ENCODE measurements at places on chromosomes 13 and 19.

- DNase-seq = no peak
These were observed 5.2 kb downstream of the TRIP10 start for GRCh38 chr19:6744381-6745301.

DNA sequence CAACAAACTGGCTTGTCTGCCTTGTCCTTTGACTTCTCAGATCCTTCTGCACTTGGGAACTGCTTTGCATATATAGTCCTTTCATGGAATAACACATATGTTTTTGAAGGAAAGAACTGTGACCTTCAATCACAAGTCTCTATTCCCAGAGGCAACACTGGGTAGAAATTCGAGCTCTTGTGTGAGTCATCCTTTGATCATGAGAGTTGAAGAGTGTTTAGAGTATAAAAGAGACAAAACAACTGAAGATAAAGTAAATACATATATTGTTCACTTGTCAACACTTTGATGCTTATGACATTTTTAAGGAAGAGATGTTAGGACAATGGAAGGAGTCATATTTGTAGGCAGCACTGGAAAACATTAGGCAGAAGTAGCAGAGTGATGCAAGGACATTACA is 5.2 kb upstream of the OR7A5 start:
- no peak for DNase-seq

- no peak for DNase-seq
These were observed 390.5 kb downstream of the ZNF536 start for GRCh38 chr19:30762651-30763050.

DNA sequence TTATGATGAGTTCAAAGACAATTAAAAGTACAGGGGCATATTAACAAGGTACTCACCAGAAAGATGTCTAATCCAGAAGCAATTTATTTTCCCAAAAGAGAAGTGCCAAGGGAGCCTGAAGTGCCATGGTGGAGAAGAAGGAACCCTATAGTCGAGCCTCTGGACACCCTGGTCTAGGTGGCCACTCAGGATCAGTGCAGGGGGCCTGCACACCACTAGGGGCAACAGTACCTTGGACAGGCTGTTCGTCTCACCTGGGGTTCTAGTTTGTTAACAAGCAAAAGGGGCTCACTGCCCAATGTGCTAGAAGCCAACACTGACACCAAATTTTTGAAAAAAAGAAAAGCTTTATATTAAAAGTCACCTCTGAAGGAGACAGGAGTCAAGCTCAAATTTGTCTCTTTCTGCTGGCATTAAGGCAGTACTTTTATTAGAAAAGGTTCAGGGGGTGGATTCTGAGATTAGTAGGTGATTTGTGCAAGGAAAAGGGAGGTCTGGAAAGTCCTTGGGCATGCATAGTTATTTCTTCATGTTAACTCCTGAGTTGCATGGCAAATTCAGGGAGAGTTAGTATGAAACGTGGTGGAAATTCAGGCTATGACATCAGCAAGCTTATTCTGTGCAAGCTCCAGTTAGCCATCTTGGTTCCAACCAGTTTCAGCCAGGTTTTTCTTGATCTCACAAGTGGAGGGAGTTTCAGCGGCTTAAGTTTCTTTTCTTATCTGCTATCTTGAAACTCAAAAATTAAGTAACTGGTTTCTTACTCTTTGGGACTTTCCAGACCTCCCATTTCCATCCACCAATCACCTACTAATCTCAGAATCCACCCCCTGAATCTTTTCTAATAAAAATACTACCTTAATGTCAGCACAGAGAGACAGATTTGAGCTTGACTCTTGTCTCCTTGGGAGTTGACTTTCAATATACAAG is 884 bp upstream of the CBY2 start:
- DNase-seq = no peak

GRCh38 chr19:19458110-19458816 is 52.8 kb downstream of the GATAD2A start:
- DNase-seq = no peak

All from SHP77 treated with DMSO at 0.1 percent for 48 hours (cell line).